ENCODE measurements at places on chromosomes 2 and 18.

- no peaks in the 10 kb centered on the region for H3K4me1 ChIP-seq
- peaks cover 2% of the 10 kb centered on the region for H3K36me3 ChIP-seq
- no peaks in the 10 kb centered on the region for H3K27me3 ChIP-seq
- DNase-seq = no peak
- H3K27ac ChIP-seq = no peak overlapping the region
Observed at GRCh38 chr2:135157856-135158255, 105.8 kb downstream of the RAB3GAP1 start.

DNA sequence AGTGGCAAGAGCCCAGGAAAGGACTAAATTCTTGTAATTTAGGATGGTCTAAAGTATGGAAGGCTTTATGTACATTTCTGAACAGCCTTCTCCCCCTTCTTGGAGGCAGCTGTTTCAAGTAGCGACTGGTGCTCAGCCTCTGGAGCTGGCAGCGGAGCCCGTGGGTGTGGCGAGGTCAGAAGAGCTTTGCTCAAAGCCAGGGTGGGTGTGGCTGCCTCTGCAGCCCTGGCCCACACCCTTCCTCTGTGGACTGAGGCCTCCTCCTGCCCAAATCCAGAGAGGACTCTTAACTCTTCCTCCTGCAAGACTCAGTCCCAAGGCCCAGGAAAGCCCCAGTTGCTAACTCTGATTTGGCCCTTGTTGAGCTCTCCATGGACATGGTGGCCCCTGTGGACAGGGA is 202.1 kb upstream of the REV1 start:
- no peak overlapping the region for H3K27ac ChIP-seq
- no peak overlapping the region for H3K4me3 ChIP-seq
- no peaks in the 10 kb centered on the region for H3K4me1 ChIP-seq
- no peaks in the 10 kb centered on the region for H3K36me3 ChIP-seq
- no peaks in the 10 kb centered on the region for H3K27me3 ChIP-seq

DNA sequence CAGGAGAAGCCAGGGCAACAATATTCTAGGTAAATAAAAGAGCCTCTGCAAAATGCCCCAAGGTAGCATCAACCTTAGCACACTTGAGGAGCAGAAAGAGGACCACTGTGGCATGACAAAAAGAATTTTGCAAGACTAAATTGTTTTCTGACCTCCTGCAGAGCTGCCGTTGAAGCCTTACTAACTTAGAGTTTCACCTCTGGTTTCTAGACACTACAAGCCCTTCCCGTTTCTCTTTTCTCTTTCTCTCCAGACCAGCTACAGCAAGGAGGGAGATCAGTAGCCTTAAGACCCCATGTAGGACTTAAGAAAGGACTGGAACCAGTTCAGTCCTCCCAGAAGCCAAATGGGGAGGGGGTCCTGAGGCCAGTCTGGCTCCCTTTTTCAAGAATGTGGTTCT is 73.3 kb upstream of the SP3 start:
- no peaks in the 10 kb centered on the region for H3K36me3 ChIP-seq
- no peaks in the 10 kb centered on the region for H3K27me3 ChIP-seq
- H3K27ac ChIP-seq = no peak overlapping the region
- H3K4me3 ChIP-seq = no peak overlapping the region
- no peak for DNase-seq

GRCh38 chr2:219492575-219492974 is 6.1 kb upstream of the GMPPA start:
- H3K4me1 ChIP-seq = no peaks in the 10 kb centered on the region
- DNase-seq = no peak
- no peak overlapping the region for H3K27ac ChIP-seq
- no peaks in the 10 kb centered on the region for H3K36me3 ChIP-seq
- H3K27me3 ChIP-seq = peaks cover 19% of the 10 kb centered on the region
- no peak overlapping the region for H3K4me3 ChIP-seq

DNA sequence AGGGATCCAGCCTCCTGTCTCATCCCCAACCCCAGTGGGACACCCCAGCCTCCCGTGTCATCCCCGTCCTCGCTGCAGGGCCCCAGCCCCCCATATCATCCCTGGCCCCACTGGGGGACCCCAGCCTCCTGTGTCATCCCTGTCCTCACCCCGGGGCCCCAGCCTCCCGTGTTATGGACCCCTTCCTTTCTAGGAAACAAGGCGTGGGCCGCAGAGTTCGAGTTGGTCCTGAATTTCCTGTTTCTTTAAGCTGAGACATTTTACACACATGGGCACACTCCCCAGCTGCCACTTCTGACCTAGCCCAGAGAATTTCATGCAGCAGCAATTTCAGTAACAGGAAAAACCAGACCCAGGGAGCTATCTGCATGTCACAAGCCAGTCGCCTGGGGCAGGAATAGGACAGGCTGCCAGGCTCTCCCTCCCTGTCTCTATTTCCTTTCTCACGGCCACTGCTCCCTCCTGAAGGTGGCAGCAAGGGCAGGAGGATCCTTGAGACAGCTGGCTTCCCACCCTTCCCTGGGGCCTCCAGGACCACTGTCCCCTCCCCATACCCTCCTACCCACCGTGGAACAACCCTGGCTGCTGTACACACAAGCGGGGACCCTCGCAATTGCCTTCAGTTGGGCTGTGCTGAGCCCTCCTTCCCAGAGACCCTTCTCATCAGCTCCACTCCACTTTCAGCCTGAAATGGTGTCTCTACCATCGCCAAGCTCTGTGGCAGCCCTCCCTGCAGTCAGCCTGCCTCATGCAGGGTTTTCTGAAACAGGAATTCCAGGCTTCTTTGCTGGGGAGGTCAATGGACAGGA is 141.9 kb upstream of the ID2 start:
- peaks cover 7% of the 10 kb centered on the region for H3K4me1 ChIP-seq
- no peak overlapping the region for H3K4me3 ChIP-seq
- no peaks in the 10 kb centered on the region for H3K27me3 ChIP-seq
- no peak overlapping the region for H3K27ac ChIP-seq
- H3K36me3 ChIP-seq = no peaks in the 10 kb centered on the region

GRCh38 chr2:180376066-180376465 is 369.0 kb upstream of the CWC22 start:
- no peak overlapping the region for H3K27ac ChIP-seq
- H3K4me1 ChIP-seq = no peaks in the 10 kb centered on the region
- no peak overlapping the region for H3K4me3 ChIP-seq
- no peaks in the 10 kb centered on the region for H3K27me3 ChIP-seq
- H3K36me3 ChIP-seq = no peaks in the 10 kb centered on the region

GRCh38 chr2:118224895-118225311 is 136.6 kb downstream of the INSIG2 start:
- no peaks in the 10 kb centered on the region for H3K4me1 ChIP-seq
- no peak overlapping the region for H3K4me3 ChIP-seq

GRCh38 chr18:74589021-74589420 is 8.6 kb upstream of the ZNF407 start:
- H3K27ac ChIP-seq = no peak overlapping the region
- no peaks in the 10 kb centered on the region for H3K36me3 ChIP-seq
- H3K27me3 ChIP-seq = no peaks in the 10 kb centered on the region
- no peaks in the 10 kb centered on the region for H3K4me1 ChIP-seq
- DNase-seq = no peak

DNA sequence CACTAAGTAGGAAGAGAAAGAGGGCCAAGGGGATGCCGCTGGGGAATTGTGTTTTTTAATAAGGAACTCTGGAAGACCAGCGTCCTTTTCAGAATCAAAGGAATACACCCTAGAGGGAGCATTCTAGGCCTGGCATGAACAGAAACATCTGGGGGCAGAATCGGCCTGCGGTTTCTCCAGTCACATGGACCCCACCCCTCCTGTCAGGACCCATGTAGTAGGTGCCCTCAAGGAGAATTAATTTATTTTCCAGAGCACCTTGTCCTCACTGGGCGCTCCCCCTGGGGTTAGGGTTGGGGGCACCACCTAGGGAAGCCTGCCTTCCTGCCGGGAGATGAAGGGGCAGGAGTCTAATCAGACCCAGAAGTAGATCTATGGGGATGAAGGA is 44.2 kb downstream of the TMEM37 start:
- H3K4me3 ChIP-seq = no peak overlapping the region
- H3K4me1 ChIP-seq = no peaks in the 10 kb centered on the region
- no peak overlapping the region for H3K27ac ChIP-seq
- no peaks in the 10 kb centered on the region for H3K27me3 ChIP-seq

GRCh38 chr2:216536734-216537210 is 38.1 kb downstream of the RPL37A start:
- no peak overlapping the region for H3K4me3 ChIP-seq
- H3K27me3 ChIP-seq = no peaks in the 10 kb centered on the region
- H3K27ac ChIP-seq = peak overlapping the region; percentile 14
- peaks cover 26% of the 10 kb centered on the region for H3K4me1 ChIP-seq
- DNase-seq = no peak
- no peaks in the 10 kb centered on the region for H3K36me3 ChIP-seq

DNA sequence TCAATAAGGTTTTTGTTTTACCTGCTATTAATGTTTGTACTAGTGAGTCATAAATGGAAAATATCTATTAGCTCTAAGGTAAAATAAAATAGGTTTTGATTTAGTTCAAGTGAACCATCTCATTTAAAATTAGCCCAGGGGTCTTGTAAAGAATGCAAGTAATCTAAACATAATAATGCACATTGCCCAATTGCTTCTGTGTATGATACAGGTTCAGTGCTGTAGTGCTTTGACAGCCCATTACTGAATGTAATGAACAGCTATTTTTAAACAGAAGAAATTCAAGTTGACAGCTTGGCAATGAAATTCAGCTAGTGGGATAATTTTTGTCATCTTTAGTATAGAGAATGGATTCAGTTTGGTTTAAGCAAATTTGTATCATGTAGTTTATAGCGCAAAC is 91.5 kb downstream of the CAMKMT start:
- no peaks in the 10 kb centered on the region for H3K4me1 ChIP-seq
- H3K4me3 ChIP-seq = no peak overlapping the region
- no peak for DNase-seq
- H3K36me3 ChIP-seq = no peaks in the 10 kb centered on the region

DNA sequence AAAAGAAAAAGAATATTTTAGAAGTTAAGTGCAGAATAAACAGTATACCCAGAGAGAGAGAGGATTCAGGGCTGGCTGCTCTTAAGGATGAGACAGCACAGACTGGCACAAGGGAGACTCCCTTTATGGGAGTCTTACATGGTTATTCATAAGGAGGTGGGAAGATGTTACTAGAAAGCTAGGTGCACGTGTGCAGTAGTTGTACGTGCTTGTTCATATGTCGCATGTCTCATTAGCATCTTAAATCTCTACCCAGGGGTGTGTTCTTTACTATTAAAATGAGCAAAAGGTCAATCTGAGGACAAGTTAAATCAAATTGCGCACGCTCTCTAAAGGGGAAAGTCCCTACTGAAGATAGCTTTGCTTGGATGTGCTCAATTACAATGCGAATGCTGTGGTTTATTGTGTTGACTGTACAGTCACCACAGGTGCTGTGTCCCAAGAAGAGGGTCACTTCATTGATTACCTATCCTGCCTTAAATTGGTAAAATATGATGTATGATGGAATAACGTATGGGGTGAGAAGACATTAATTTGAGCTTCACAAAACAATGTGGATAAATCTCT is 368.0 kb upstream of the SPHKAP start:
- H3K27ac ChIP-seq = no peak overlapping the region
- DNase-seq = no peak
- no peaks in the 10 kb centered on the region for H3K27me3 ChIP-seq
- no peaks in the 10 kb centered on the region for H3K36me3 ChIP-seq
- H3K4me1 ChIP-seq = peaks cover 2% of the 10 kb centered on the region
- H3K4me3 ChIP-seq = no peak overlapping the region

DNA sequence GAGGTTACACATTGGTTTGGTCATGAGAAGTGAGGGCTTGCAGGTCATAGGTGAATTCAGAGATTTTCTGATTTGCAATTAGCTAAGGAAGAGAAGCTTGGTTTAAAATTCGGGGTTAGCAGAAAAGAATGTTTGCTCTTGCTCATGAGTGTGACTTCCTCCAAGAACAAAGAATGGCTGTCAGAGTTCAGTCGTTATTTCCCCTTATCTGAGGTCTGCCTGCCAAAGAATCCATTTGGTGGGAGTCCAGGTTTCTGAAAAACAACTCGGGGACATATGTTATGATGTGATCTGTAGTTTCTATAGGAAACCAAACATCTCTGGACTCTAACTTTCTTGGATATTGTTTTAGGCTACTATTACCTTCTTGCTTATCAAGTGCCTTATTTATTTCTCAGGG is 3.2 kb upstream of the UGT1A6 start:
- no peak for DNase-seq
- no peak overlapping the region for H3K27ac ChIP-seq
- H3K4me3 ChIP-seq = no peak overlapping the region

DNA sequence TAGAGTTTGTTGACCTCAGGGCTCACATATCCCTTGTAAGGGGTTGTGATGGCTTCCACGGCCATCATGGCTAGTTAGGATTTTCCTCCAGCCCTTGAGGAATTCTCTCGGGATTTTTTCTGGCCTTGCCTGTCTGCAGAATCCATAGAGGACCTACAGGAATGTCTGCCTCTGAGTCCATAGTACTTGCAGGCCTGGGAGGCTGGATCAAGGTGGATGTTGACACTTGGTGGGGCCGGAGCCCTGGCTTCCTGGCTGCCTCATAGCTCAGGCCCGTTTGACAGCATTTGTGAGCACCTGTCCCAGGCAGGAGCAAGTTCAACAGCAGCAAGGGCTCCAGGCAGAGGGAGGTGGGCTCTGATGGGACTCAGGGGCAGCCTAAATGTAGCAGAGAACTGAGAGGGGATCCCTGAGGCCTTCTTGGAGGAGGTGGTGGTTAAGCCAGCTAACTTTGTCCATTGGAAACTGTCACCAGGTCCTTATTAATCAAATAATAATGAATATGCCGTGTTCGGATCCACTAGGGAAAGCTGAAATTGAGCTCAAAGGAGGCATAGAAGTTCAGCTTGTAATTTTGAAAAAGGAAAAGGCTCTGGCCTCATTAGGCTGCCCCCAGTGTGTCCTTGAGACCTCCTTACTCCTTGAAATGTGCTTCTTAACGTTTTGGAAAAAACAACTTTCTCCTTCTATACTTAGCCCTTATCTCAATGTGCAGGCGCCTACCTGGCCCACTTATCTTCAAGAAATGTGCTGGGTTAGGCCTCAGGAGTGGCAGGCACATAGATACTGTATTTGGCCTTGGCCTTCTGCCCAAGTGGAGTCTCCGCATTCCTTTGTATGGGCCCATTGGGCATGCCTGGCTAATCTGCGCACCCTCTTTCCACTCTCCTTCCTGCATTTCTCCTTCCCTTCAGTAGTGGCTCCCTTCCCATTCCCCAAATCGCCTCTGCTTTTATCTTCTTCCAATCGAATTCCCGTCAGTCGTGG is 66.9 kb downstream of the HPCAL1 start:
- no peak for DNase-seq
- no peak overlapping the region for H3K4me3 ChIP-seq
- H3K4me1 ChIP-seq = no peaks in the 10 kb centered on the region

- H3K36me3 ChIP-seq = no peaks in the 10 kb centered on the region
- H3K4me1 ChIP-seq = peaks cover 3% of the 10 kb centered on the region
- no peak for DNase-seq
- no peak overlapping the region for H3K27ac ChIP-seq
Observed at GRCh38 chr2:217419055-217419671, 559.3 kb upstream of the TNP1 start.

All from fibroblast of lung (primary cell).